ENCODE measurements at places on chromosomes 16 and 17. TPM values are rescaled to one million over a fixed set of nuclear protein-coding genes. Genes with fewer than 3 reads are reported as not detected.

Gene FAM83G
- total RNA-seq = 8.9 TPM

Gene P2RX5
- 0.29 TPM for total RNA-seq

Gene FKBP10
- total RNA-seq = 35.7 TPM

Gene KRTAP4-4
- total RNA-seq = not detected

Gene PRR11
- 2.9 TPM for total RNA-seq

Gene SKAP1
- 1.1 TPM for total RNA-seq
